ENCODE measurements at places on chromosomes 4 and X. TPM values are rescaled to one million over a fixed set of nuclear protein-coding genes. Genes with fewer than 3 reads are reported as not detected.
A peak's percentile ranks its signal among the peaks of the same experiment; 100 is the strongest.

DNA sequence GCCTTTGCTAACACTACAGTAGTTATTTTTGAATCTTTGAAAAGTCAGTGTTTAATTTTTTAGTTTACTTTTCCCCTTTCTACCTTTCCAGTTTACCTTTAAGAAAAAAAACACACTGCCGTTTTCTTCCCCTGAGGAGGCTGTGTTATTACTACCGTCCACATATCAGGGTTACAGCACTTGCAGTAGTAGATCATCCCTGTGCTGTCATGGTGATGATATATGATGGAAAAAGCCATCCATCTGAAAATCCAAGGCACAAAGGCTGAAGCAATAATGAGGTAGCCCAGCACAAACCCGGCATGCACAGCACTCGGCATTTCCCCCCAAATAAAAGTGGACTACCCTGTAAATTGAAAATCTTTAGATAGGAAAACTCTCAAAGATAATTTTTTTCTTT is 258.7 kb downstream of the CXXC4 start:
- DNase-seq = no peak

DNA sequence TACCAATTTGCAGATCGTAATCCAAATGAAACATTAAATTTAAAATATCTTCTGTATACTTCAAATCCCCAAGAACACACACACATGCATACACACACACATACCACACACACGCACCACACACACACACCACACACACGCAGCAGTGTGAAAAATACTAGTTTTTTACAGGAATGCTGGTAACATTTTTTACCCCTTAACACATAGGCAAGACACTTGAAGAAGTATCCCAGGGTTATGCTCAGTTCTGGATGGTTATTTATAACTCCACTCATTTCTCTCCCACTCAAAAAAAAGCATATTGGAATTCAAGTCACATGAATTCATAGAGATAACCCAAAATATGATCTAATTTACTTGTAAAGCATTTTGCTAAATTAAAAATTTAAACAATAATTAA is 325.5 kb upstream of the SLC7A11 start:
- DNase-seq = no peak

Gene DUSP9
- total RNA-seq = not detected

Gene CCDC149
- 12.2 TPM for total RNA-seq

- DNase-seq = no peak
These were observed 232.8 kb downstream of the TRIML1 start for GRCh38 chr4:188372058-188372457.

DNA sequence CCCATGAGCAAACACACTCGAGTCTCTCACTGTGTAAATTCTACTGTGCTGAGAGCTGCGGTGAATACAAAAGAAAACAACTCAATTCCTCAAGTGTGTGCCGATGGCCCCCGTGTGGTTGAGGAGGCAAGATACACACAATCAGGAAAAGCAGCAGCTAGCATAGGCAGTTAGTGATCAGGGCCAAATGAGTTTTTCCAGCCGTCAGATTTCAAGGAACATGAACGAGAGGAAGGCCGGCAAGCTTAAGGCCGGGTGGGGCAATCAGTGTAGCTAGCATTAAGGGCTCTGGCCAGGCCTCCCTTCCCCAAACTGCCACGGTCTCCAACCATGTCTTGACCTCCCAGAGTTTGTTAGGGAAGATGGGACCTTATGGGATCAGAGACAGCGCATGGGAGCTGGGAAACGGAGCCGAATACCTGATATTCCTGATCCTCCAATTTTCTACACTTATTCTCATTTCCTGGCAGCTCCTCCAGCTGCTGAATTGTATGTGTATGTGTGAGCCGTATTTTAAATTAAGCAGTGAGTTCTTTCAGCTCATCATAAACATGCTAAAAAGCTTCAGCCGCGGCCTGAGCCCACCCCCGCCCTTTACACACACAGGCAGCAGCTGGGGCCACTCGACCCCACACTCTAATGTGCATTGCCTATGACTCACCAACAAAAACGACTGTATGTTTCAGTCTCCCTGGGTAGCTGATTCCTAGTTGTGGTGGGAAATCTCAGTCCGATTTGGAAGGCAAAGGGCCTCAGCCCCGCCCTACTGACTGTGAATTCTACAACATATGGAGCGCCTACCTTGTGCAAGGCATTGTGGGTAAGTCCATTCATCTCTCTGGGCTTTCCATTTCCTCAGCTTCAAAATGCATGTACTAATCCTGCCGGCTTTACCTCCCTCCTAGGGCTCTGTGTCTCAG is 59.9 kb downstream of the RTL9 start:
- DNase-seq = peak; percentile 6

- DNase-seq = no peak
These were observed 278.0 kb downstream of the FBXO8 start for GRCh38 chr4:174005422-174005821.

Gene NXF3
- total RNA-seq = 0.59 TPM

DNA sequence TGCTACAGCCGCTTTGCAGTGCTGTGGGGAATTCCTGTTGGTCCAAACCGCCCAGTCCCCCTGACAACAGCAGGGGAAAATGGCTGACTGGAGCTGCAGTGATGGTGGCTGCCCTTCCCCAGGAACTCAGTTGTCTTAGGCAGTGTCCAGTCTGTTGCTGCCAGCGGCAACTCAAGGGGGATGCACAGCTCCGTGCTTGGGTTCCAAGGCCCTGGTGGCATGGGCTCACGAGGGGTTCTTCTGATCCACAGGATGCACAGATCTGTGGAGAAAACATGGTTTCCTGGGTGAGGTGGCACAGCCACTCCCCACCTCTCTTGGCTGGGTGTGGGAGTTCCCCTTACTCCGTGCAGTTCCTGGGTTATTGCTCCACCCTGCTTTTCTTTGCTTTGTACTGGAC is 261.2 kb downstream of the TLL1 start:
- DNase-seq = no peak

Measured in tibial nerve (tissue), 4 donors.